ENCODE measurements at places on chromosomes 2 and 18.

DNA sequence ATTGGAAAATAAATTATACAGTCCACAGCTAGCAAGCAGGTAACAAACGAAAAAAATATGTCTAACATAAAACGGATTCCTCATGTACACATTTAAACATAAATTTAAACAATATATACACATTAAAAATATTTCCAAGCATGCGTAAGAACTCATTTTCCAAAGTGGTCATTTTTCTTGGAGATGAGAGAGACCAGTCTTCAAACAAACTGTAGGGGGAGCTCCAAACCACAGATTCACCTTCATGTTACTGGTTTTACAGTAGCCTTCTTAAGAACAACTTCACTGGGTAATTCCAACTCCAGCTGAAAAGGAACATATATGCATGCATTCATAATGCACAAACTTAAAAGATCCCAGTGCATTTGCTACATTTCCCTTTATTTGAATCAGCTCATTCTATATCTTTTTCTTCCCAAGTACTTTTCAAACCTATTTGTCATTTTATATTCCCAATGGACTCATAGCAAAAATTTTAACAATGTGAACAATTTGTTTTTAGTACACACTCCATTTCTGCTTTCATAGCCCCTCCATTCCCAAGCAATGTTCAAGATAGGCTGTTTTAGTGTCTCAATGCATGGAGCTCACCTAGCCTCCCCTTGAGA is 4.7 kb upstream of the STAMBP start:
- no peak for DNase-seq

- no peak for DNase-seq
Measured at GRCh38 chr2:64626963-64627760, 26.6 kb downstream of the SERTAD2 start.

- no peak for DNase-seq
Measured at GRCh38 chr2:32611366-32611765, 16.5 kb upstream of the TTC27 start.

DNA sequence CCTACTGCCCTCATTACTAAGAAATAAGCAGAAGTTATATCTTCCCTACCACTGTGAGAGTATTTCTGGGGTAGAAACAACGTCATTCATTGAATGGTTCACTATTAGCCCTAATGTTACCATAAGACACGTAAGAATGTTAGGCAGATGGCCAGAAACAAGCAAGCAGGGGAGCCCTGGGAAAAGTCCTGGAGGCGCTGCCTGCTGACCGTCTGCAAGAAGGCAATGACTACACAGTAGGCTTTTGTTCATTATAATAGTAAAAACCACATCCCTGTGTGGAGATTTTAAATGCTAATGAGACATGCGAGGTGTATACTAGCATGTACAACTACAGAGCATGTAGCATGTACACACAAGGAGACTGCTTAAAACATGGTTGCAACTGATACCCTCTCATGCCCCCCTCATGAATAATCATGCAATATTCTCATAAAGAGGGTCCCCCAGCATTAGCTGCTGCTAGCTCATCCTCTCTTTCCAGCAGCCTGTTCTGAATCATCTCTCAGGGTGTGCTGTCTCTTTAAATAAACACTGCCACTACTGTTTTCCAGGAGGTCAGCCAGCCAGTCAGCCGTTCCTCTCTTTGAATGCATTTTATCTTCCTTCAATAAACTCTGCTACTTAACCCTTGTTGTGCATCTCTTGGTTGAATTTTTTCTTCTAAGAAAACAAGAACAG is 23.6 kb downstream of the SUCLG1 start:
- DNase-seq, result no peak

DNA sequence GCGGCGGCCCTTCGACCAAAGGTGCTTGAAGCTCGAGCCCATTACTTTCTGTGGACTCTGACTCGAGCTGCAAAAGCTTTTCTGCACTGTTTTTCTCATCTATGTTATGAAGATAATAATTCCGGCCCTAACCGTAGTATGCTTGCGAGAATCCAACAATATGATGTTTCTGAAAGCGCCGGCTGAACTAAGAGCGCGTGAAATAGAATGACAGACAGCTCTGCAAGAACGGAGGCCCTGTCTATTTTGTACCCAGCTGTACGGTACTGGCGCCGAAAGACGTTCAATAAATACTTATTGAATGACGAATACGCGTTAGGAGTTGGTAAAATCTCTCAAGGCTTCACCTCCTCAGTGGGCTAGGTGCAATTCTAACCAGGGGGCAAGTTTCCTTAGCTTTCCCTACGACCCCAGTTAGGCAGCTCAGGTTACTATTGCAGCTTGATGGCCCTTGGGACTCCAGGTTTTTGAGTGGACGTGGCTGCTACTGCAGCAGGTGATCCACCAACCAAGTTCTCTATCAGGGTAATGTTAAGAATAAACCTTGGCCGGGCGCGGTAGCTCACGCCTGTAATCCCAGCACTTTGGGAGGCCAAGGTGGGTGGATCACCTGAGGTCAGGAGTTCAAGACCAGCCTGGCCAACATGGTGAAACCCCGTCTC is 570 bp downstream of the SCRN3 start:
- DNase-seq, result no peak

DNA sequence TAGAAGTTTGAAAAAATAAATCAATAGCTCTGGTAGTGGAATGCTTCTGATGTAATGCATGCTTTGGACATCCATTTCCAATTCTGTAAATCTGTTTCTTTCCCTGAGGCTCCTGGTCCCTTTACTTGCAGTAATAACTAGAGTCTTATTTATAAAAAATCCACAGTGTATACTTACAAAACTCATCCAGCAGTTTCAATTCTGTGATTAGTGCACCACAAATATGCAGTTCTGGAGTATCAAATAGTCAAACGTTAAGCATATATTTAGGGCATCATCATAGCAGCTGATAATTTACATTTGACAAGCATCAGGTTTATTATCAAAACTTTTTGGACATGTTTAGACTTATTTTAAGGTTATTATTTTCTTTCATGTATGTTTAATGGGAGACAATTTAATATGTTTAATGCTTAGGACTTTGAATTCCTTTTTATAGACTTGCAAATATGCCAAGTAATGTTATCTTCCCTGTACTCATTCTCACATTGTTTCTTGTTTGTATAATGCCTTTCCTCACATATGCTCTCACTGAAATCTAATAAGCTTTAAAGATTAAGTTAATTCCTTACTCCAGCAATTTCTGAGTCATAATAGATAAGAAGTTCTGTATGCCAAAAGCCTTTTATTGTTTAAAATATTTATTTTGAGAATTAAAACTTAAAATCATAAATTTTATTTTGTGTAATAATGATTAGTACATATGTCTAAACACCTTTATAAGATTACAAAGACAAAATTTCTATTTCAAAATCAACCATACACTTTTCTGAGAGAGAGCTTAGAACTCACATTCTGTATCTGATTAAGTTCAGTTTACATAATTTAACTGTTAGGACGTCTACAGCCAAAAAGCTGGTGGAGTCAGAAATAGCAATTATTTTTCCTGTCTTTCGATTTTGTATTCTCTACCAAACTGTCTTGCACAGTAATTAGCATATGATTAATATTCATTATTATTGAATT is 341.5 kb upstream of the TMEFF2 start:
- DNase-seq, result no peak

- DNase-seq, result no peak
Measured at GRCh38 chr2:106991866-106992265, 105.9 kb upstream of the ST6GAL2 start.

DNA sequence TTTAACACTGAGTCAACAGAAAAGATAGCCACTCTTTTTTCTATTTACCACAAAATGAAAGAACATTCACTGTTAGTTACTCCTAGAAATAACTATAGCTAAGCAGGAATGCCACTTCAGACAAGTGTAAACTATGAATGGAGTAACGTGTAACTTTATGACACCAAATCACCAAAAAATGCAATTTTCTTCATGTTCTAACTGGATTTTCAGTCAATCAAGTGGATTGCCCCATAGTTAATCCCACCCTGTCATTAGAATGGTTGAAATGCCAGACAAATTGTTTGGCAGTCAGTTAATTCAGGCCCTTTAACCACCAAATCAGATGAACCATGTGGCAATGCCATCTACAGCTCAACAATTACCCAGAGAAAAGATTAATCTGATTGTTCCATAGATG is 9.9 kb downstream of the EPHA4 start:
- DNase-seq, result no peak

GRCh38 chr18:61273533-61273932 is 59.7 kb upstream of the CDH20 start:
- no peak for DNase-seq

GRCh38 chr2:49003201-49003600 is 151.1 kb downstream of the FSHR start:
- no peak for DNase-seq

- DNase-seq, result no peak
Measured at GRCh38 chr2:17363846-17364245, 154.4 kb downstream of the RAD51AP2 start.

GRCh38 chr2:725468-725867 is 48.3 kb upstream of the TMEM18 start:
- no peak for DNase-seq

GRCh38 chr2:201546576-201546975 is 95.0 kb downstream of the STRADB start:
- no peak for DNase-seq

DNA sequence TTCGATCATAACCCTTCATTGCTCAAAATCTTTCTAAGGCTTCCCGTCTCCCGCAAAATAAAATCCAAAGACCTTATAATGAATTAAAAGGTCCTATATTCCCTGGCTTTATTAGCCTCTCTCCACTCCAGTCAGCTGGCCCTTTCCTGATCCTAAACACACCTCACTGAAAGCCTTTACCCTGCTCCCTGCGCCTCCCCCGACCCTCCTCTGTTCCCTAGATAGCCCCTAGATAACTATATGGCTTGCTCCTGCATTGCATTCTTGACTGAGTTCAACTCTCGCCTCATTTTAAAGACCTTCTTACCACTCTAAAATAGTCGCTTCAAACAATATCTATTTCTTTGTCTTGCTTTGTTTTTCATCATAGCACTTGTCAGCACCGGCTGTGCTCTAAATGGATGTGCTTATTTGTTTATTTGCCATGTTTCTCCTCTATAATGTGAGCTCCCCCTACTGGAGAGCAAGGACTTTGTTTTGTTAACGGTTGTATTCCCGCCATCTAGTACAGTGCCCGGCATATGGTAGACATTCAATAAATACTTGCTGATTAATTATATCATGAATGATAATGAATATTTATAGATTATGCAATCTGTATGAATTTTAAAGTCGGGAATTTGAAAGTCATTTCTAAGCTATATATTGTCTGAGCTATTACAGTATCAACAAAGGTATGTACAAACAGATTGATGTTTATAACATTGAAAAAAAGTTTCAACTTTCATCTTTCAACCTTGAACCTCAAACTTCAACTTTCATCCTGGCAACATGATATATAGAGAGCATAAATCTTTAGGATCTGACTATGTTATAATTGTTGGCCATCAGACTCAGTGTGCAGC is 32.4 kb upstream of the VIT start:
- DNase-seq, result no peak

DNA sequence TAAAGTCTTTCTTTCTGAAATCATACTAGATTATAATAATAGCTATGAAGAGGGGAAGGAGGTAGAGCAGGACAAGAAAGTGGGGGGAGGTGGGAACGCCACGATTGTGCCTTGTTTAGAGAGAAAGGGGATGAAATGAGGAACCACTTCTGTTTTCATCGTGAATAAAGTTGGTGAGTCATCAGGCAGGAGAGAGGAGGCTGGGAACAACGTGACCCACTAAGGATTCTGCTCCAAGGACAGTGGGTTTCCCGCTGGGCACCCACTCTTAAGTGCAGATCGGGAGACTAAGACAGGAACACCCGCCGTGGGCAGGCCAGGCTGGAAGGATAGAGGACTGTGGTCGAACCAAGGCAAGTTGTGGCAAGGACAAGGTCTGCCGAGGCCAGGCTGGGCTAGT is 158.2 kb downstream of the L3MBTL4 start:
- no peak for DNase-seq

- no peak for DNase-seq
Measured at GRCh38 chr2:36670881-36671595, 25.5 kb upstream of the VIT start.

- no peak for DNase-seq
Measured at GRCh38 chr2:180823546-180824141, 156.8 kb upstream of the UBE2E3 start.

DNA sequence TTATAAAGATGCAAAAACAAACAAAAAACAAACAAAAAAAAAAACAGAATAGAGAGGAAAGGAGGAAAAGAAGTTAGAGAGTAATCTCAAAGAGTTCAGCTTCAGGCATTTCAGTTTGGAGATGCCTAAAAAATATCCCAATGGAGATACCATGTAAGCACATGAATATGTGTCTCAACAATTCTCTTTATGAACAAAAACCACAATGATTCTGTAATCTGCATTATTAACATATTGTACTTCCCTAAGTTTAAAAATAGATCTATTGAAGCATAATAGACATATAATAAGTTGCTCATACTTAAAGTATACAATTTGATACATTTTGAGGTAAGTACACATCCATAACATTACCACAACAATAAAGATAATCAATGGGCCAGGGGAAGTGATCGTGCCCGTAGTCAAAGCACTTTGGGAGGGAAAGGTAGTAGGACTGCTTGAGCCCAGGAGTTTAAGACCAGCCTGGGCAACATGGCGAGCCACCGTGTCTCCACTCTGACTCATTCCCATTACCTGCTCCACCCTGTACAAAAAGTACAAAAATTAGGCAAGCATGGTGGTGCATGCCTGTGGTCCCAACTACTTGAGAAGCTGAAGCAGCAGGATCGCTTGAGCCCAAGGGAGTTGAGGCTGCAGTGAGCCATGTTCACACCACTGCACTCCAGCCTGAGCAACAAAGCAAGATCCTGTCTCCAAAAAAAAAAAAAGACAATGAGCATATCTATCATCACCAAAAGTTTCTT is 158.9 kb downstream of the ATAD2B start:
- no peak for DNase-seq

DNA sequence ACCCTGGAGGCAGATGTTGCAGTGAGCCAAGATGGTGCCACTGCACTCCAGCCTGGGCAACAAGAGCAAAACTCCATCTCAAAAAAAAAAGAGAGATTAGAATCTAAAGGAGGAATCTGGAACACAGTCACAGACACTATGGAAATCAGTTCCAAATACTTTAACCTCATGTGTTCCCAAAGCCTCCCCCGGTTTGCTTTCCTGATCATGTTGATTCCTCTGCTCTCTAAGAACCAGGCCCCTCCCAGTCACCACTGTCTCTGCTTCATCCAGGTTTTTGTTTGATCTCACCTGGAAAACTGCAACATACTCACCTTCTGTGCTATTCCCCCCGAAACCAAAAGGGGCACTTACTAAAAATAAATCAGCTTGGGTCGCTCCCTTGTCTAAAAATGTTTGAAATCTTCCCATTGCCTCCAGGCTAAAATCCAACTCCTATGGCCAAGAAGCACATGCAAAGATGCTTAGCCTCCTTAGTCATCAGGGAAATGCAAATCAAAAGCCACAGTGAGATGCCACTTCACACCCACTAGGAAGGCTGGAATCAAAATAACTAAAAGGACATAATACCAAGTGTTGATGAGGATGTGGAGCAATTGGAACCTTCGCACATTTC is 6.2 kb upstream of the NEU2 start:
- DNase-seq, result no peak

- no peak for DNase-seq
Measured at GRCh38 chr2:151395509-151396374, 14.0 kb upstream of the RIF1 start.

GRCh38 chr18:70195014-70195614 is 10.4 kb downstream of the RTTN start:
- no peak for DNase-seq

- no peak for DNase-seq
Measured at GRCh38 chr2:99987160-99987559, 155.2 kb downstream of the AFF3 start.
